ENCODE measurements at places on chromosomes 12 and 14.
A peak's percentile ranks its signal among the peaks of the same experiment; 100 is the strongest.

GRCh38 chr14:103788086-103788485 is 59.3 kb downstream of the PPP1R13B start:
- no peak for DNase-seq

- DNase-seq: no peak
These were observed 109.8 kb upstream of the BCAT1 start for GRCh38 chr12:25058658-25059058.

- DNase-seq: no peak
These were observed 925.1 kb upstream of the ATXN7L3B start for GRCh38 chr12:73612551-73612950.

GRCh38 chr12:88834226-88834625 is 254.0 kb upstream of the KITLG start:
- DNase-seq: no peak

DNA sequence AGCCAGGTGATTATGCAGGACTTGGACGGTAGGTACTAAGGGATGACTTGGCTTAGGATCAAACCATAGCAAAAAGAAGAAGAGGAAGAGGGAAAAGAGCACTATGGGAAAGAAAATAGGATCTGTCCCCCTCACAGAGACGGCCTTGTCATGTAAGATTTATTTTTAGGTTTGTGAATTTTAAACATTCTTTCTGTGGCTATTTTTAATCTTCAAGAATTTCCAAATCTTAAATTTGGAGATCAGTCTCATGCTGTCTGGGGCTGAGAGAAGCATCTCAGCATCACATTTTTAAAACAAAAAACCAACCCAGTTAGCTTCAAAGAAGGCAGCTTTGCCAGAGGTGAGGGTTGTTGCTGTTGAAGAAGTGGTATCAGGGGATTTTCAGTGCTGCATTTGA is 52.6 kb upstream of the STRN3 start:
- DNase-seq: no peak

DNA sequence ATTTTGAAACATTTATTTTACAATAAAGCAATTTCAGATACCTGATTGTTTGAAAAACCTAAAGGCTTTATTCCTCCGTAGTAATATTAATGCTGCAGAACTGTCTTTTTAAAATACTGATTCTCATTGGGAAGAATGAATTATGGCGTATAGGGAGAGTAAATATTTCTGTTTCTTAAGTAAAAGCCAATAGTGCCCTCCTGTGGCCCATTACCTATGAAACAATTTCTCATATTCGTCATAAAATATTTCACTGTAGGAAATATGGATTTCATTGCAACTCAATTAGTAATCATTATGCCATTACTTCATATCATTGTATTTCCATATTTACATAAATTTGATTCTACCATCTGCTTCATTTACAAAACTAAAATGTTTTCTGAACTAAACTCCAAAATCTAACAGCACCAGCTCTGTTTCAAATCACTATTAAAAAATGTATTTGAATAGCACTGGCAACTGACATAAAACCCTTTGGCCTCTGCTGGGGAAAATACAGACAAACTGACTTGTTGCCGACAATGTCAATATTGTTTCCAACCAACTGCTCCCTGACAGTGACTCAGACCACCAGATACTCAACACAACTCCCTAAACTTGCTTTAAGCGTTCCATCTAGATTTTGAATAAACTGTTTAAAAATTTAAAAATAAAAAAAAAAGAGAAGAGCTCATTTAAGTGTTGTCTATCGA is 290.3 kb downstream of the NAV3 start:
- no peak for DNase-seq

DNA sequence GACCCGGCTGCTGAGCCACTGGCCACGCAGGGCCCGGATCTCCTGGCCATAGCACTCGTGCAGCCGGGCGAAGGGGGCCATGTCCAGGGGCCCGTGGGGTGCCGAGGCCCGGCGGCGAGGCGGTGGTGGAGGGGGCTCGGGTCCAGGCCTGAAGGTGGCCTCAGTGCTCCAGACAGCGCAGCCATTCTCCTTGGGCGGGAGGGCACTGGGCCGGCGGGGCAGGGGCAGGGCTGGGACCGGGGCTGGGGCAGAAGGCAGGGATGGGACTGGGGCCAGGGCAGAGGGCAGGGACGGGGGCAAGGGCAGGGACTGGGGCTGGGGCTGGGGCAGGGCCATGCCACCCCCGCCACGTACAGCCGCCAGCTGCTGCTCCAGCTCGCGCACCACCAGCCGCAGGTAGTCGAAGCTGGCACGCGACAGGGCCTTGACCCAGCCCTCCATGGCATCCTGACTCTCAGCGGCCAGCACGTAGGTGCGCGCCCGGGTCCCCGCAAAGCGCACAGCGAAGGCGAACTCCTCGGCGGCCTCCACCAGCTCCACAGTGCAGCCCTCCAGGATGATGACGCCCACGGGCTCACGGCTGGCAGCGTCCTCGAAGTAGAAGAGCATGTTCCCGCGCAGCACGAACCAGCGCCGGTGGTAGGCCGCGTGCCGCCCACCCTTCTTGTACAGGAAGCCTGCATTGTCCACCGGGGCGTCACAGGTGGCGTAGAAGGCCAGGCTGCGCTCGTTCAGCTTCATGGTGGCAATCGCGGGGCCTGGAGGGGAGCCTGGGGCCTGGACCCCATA is 6.0 kb downstream of the PHETA1 start:
- DNase-seq: no peak

DNA sequence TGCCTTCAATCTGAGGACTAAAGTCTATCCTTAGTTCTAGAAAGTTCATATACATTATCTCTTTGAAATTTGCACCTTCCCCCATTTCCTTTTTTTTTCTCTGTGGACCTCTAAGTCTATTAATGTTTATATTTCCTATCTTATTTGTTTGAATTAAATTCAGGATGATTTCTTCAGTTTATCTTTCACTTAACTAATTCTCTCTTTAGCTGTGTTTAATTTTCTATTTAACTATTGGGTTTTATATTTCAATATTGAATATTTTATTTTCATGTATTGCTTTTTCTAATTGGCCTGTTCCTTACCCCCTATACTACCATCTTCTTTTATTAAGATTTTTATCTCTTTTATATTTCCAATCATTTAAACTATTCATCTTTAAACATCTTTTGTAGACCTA is 9.5 kb downstream of the PLEKHG3 start:
- DNase-seq: no peak

DNA sequence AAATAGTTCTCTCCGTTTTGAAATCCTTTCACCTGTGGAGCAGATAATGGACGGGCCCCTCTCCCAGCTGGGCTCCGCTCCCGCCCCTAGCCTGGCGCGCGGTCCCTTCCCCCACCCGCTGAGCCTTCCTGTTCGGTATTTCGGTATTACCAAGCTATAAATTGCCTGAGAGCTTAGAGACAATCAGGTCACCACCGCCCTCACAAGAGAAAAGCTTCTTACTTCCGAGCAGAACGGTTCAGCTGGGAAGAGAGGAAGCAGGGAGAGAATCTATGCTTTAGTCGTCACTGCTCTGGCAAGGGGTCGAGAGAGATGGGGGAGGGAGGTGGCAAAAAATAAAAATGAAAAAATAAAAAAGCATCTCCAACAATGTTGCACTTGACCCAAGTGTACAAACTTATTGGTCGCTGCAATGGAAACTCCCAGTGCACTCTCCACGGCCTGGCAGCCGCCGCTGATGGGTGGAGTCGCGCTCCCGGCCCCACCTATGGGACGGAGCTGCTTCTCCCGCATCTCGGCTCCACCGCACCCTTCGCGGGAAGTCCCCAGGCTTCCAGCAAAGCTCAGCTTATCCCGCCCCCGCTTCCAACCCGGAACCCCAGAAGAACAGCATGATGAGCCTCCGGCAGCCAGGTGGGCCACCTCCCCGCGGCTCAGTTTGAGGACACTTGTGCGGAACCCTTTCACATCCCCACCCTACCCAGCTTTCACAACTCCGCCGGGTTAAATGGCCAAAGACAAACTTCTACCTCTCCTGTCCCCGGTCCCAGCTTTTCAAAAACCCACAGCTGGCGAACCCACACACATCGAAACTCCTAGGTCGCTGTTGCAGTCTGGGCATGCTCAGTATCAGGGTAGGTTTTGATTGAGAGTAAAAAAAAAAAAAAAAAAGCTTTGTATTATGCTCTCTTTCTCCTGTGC is 832 bp upstream of the SYT1 start:
- DNase-seq: peak; percentile 58

- peak; percentile 52 for DNase-seq
These were observed 59.5 kb upstream of the CHGA start for GRCh38 chr14:92863286-92864080.

GRCh38 chr14:34741840-34742239 is 27.4 kb upstream of the CFL2 start:
- DNase-seq: no peak

GRCh38 chr14:53376064-53376463 is 222.9 kb upstream of the DDHD1 start:
- DNase-seq: no peak

DNA sequence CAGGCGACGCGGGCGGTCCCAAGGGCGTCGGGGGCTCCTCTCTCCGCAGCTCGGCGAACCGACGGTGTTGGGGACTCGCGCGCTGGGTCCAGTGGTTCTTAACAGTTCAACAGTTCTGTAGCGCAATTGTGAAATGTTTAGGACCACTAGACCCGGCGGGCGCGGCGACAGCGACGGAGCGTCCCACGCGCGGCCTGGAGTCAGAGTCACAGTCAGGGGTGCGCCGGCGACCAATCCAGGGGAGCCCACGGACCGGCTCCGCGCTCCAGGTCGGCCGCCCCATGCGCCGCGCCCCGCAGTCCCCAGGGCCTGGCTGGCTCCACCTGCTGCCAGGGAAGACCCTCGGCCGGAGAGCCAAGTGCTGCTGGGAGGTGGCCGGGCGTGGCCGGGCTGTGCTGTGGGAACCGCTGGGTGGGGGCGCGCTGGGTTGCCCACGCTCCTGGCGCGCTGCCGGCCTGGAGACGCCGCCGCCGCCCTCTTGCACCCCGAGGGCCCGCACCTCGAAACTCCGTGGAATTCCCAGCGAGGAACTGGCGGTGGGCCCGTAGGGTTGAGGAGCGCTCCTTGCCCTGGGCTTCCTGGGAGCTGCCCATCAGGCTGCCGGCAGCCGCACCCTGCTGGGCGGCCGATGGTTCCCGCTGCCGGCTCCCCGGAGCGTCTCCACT is 20.9 kb upstream of the KIF26A start:
- DNase-seq: no peak

DNA sequence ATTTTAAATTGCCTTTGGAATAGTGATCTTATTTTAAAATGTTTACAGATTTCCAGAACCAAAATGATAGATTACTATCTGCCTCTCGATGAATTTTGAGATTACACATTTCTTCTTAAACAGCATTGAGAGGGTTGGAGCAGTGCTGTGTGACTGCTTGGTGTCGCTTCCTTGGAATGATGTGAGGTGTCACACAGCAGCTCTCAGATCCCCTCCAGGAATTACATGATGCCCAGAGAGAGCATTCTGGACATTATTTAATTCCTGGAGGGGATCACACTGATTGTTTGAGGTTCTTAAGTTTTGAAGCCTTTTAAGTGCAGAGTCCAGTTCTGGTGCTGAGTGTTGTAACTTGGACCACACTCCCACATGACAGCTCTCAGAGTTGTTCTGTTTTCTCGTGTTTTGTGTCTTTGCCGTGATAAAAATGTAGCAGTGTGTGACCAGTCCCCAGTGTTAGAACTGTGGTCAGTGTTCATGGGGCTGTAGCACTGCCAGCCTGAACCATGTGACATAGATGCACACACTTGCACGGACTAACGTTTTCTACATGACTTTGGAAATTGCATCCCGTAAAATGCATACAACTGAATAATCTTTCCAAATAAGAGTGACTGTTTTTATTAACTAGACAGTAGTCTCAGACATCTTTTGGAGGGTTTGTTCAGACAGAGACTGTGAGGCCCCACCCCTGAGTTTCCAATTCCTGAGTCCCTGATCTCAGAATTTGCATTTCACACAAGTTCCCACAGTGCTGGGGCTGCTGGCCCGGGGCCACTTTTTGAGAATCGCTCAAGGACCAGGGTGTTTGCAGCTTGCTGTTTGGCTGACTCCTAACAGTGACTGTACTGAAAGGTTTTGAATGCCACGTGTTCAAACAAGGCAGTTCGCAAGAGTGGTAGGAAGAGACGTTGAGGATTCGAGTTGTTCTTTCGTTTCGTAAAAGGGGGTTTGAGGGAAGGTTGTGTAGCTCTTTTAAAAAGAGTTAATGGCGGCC is 26.0 kb downstream of the XRCC3 start:
- no peak for DNase-seq

DNA sequence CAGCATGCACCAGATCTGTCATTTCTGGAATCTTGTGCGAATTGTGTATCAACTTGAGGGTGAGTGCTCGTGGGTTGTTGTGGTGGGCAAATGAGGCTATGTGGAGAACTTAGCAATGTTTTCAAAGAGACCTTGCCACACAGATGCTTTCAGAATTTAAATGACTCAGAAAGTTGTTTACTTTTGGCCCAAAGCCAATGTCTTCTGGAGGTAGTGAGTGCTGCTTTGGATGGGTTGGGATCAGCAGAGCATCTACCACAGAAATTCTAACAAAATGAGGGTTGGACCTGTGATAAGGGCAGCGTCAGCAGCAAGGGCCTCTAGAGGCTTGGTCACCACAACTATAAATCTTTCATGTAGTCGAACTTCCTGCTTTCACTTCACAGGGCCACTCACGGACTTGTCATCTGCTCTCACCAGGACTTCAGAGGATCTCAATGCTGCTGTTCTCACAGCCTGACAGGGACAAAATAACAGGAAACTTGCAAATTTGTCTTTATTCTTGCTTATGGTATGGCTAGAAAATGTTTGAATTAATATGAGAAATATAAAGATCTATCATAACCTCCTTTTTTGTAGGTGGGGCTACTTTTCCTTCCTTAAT is 111.4 kb downstream of the DACT1 start:
- no peak for DNase-seq

- DNase-seq: no peak
These were observed 1.8 kb downstream of the PRORP start for GRCh38 chr14:35124127-35124526.

DNA sequence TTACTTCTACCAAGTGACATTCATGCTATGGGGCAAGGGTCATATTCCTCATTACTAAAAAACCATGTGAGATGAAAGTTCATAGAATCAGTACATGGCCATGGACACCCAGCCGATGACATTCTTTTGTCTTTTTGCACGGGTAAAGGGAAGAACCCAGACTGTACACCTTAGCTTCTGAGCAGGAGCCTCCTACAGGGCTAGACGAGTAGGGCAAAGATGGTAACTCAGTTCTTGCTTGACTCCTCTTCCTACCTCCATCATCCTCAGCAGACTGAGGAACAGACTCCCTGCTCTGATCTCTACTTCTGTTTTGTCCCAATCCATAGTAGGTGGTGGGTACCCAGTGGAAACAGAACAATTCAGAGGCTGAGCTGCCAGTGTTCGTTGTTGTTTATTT is 281.3 kb downstream of the NPAS3 start:
- DNase-seq: no peak

DNA sequence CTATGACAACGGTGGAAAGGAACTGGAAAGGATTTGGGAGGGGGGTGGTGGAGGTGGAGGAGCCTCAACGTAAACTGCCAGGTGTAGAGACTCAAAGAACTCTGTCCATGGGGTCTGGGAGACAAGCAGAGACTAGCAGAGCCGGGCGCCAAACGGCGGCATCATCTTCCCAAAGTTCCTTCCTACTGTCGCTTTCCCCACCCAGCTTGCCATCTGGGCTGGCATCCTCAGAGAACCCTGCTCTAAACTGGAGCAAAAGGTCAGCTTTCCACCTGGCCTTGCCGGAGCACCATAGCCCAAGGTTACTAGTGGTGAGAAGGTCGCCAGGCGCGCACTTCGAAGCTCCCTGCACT is 4.0 kb upstream of the IRF2BPL start:
- no peak for DNase-seq

Data from NCI-H1092 (cell line).